Muscle of leg (tissue), 16 donors: ENCODE measurements at places on chromosomes 6 and 20. TPM values are rescaled to one million over a fixed set of nuclear protein-coding genes. Genes with fewer than 3 reads are reported as not detected.
A peak's percentile ranks its signal among the peaks of the same experiment; 100 is the strongest.

GRCh38 chr6:10451828-10452509 is 37.1 kb upstream of the TFAP2A start:
- no peak for DNase-seq

- DNase-seq, result no peak
Measured at GRCh38 chr6:39313526-39314272, 520 bp downstream of the KCNK17 start.

GRCh38 chr20:47720636-47721427 is 64.4 kb downstream of the SULF2 start:
- DNase-seq, result peak; percentile 71

DNA sequence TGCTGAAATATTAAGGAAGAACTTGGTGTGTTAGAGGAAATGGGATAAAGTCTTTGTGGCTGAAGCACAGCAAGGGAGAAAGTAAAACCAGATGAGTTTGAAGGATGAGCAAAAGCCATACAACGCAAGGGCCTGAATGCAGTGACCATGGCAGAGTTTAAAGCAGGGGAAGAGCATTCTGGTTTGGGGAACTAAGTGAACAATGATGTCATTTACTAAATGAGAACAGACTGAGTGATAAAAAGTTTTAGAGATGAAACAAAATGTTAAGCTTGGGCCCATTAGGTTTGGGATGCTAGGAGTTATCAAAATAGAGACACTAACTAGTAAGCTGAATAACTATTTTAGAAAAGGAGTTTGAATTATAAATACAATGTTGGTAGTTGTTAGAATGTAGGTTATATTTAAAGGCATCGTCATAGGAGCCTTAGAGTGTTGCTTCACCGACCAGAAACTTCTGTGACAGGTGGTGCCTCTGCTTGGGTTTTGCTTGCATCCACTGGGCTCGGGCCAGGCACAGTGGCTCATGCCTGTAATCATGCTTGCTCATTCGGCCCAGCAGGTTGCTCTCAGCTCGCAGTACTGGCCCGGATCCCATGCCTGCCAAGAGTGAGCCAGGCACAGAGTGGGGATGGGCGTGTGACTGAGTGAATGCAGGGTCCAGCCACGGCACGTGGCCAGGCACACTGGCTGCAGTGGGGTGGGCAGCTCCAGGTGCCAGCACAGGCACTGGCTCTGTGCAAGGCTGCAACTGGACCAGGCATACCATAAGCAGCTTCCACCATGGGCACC is 37.4 kb upstream of the OPRM1 start:
- no peak for DNase-seq

GRCh38 chr20:34037767-34038166 is 44.1 kb downstream of the RALY start:
- peak; percentile 93 for DNase-seq

DNA sequence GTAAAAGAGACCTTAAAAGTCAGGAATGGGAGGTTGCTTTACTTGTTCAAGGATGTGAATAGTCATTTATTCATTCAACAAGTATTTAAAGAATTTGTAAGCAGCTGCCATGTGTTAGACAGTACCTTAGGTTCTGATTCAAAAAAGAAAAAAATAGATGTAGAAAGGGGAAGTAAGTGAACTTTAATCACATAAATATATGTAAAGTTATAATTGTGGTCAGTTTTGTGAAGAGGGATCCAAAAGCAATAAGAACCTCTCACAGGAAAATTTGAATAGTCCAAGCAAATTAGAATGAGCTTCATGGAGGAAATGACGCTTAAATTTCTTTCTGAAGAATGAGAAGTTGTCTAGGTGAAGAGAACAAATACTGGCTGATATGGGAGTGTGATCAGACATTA is 596.1 kb upstream of the CITED2 start:
- DNase-seq, result no peak

DNA sequence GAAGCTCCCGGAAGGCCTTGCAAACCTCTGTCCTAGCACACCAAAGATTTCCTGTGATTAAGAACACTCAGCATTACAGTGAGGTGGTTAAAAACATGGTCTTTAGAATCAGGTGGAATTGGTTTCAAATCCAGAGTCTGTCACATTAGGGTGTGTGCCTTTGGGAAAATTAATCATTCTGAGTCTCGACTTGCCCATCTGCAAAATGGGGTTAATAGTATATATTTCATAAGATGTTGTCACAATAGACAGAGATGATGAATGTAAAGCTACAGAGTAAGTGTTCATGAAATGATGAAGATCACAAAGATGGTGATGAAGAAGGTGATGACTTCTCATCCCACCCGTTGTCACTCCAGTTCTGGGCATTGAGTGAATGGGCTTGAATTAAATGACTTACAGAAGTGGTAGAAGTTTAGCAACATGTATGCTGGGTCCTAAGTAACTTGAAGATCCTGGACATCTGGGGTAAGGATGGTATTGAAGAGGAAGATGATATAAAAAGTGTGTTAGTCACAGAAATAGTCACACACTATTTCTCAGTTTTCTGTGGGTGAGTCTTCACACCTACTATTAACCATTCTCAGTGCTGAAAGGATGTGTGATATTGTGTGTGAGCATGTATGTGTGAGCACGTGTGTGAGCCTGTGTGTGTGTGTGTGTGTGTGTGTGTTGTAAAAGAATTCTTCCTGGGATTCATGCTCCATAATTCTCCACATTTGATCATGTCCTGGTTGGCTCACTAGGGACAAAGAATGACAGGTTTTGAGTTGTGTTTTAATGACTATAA is 28.0 kb upstream of the NEDD9 start:
- DNase-seq, result no peak

- peak; percentile 25 for DNase-seq
Measured at GRCh38 chr20:59603781-59604541, at the start of gene PHACTR3. PHACTR3 (plus strand) TSS chr20:59604540; CDS start chr20:59605015, 475 bp downstream.

- no peak for DNase-seq
Measured at GRCh38 chr6:8506126-8506525, 70.8 kb upstream of the SLC35B3 start.

- DNase-seq, result peak; percentile 42
Measured at GRCh38 chr20:36162272-36162966, 7.9 kb downstream of the EPB41L1 start.

- DNase-seq, result no peak
Measured at GRCh38 chr6:61210549-61210948, 1075.5 kb downstream of the KHDRBS2 start.

DNA sequence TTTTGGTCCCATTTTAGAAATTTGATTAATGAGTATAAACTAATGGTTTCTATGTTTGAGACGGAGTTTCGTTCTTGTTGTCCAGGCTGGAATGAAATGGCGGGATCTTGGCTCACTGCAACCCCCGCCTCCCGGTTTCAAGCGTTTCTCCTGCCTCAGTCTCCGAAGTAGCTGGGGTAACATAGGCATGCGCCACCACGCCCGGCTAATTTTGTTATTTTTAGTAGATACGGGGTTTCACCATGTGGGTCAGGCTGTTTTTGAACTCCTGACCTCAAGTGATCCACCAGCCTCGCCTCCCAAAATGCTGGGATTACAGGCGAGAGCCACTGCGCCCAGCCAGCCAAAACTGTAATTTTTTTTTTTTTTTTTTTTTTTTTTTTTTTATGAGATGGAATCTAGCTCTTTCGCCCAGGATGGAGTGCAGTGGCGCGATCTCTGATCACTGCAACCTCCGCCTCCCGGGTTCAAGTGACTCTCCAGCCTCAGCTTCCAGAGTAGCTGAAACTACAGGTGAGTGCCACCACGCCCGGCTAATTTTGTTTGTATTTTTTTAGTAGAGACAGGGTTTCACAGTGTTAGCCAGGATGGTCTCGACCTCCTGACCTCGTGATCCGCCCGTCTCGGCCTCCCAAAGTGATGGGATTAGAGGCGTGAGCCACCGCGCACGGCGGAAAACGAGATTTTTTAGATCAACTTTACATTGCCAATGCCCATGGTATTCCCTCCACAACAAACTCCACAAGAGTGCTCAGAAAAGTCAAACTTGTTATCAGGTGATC is 127.8 kb downstream of the HFE start:
- DNase-seq, result peak; percentile 17

DNA sequence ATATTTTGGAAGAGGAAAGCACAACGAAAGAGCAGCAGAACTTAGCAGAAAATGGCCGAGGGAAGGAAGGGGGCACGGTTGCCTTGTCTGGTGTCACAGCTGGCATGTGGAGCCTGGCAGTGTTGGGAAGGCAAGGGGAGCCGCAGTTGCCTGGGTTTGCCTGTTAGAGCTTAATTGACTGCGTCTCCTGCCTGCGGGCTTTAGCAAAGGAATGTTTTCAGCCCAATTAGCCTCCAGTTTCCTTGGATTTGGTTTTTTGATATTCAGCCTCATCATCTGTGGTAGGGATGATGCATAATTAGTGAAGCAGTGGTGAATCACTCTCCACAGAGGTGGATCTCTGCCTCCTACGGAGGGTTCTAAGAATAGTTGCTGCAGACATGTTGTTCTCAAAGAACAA is 832.6 kb downstream of the QKI start:
- no peak for DNase-seq

- no peak for DNase-seq
Measured at GRCh38 chr20:43191946-43192863, 2.5 kb upstream of the PTPRT start.

- peak; percentile 53 for DNase-seq
Measured at GRCh38 chr6:3001773-3002293, 2.1 kb downstream of the NQO2 start.

DNA sequence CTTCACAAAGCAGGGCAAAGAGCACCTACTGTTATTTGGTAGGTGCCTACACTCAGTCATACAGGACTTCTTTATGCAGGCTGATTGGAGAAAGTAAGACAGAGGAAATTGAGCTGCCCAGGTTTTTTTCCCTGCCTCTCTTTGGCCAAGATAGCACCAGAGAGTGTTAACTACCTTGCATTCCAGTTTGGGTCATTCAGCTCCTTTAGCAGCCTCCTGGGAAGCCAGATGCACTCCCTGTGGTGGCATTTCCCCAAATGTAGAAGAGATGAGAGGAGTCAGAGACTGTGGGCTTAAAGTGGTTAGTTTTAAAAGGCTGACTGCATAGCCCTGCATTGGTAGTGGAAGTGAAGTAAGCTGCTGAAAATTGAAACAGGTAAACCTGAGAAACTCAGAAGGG is 358.4 kb downstream of the BCKDHB start:
- DNase-seq, result no peak

- DNase-seq, result peak; percentile 41
Measured at GRCh38 chr20:32830437-32830836, 10.7 kb downstream of the MAPRE1 start.

DNA sequence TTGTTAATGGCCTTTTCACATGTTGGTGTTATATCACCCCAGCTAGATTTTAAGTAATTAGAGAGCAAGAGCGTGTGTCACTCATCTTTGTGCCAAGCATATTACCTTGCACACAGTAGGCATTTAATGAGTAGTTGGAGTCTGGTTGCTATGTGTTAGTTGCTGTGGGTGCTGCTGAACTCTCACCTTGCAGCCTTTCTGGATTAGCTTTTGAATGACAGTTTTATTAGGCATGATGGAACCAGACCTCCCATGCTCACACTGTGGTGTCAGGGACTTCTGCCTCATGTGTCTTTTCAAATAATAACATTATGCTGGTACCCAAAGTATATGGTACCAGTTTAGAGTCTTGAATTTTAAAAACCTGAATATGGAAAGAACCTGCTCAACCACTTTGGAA is 55.9 kb downstream of the TRAF3IP2 start:
- DNase-seq, result no peak

GRCh38 chr6:43496370-43497128 is 13.6 kb downstream of the LRRC73 start:
- DNase-seq, result no peak

- no peak for DNase-seq
Measured at GRCh38 chr6:23213193-23213592, 643.8 kb downstream of the HDGFL1 start.

- DNase-seq, result no peak
Measured at GRCh38 chr6:126524811-126525326, 185.0 kb downstream of the CENPW start.

GRCh38 chr6:98339506-98339905 is 494.9 kb upstream of the POU3F2 start:
- DNase-seq, result no peak

DNA sequence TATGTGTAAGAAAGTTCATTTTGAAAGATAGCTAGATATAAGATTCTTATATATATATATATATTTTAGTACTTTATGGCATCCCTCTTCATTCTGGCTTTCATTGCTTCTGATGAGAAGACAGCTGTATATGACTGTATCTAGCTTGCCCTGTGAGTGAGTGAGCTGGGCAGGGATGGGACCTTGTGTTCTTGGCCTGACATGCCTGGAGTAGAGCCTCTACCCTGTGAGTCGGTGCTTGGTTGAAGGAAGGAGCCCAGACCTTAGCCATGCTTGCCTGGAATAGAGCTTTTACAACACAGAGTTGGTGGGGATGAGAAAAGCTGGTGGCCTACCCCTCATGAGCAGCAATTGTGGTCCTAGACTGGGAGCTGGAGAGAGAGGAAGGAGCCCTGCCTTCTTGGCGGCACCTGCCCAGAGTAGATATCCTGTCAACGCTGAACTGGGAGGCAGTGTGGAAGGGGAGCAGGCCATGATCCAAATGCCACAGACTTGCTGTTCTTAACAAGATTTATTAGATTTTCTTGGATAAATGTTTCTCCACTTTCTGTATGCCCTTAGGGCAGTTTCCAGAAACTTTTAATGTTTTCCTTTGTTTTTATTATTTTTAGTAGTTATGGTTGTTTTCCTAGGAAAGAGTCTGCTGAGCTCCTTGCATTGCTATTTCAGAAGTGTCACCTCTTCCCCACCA is 31.6 kb downstream of the FIG4 start:
- no peak for DNase-seq

- DNase-seq, result no peak
Measured at GRCh38 chr20:11395581-11395980, 522.1 kb upstream of the BTBD3 start.

DNA sequence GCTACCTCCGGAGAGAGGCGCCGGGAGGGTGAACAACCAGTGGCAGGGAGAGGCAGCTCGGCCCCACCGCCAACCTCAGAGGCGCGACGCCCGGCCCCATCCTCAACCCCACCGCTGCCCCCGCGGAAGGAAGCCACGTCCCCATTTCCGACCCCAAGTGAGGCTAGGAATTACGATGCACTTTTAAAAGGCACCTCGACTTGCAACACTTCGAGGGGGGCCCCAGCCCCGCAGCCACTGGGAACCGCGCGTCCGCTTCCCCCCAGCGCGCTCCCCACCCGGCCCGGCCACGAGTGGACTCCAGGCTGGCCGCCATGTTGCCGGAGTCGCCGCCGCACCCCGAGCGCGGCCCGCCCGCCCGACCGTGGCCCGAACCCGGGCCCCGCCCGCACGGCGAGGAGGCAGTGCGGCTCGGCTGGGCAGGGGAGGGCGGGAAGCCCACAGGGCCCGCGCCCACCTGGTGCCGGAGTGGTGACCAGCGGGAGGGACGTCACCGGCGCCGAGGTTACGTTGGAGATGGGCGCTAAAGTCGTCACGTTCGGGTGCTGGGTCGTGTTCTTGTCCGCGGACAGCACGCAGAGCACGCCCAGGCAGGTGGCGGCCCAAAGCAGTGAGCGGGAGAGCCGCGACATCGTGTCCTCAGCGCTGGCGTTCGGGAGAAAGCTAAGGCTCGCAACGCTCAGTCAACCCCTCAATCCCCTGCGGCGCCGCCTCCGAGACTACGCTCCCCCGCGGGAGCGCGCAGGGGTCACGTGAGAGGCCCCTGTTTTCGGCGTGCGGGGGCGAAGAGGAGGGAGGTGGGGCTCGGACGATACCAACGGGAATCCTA is at the start of gene CD164:
CD164 (minus strand) TSS at position 721 of the 829 bp plus-strand sequence; CDS start at position 632, 89 bp downstream.
- peak; percentile 98 for DNase-seq

Gene LPIN3
- 3.0 TPM for polyA plus RNA-seq

Gene LPA
- 0.07 TPM for polyA plus RNA-seq

Gene RING1
- 33.6 TPM for polyA plus RNA-seq

Gene GRIK2
- 4.0 TPM for polyA plus RNA-seq

Gene PNLDC1
- polyA plus RNA-seq, result 0.42 TPM

Gene TSHZ2
- polyA plus RNA-seq, result 8.7 TPM

Gene DEFB124
- polyA plus RNA-seq, result 0.41 TPM

Gene GPLD1
- polyA plus RNA-seq, result 2.0 TPM

Gene CST11
- not detected for polyA plus RNA-seq

Gene FHL5
- polyA plus RNA-seq, result 2.0 TPM

Gene SLC17A9
- 0.41 TPM for polyA plus RNA-seq
